ENCODE measurements at places on chromosomes 4 and X.

GRCh38 chr4:119933606-119934005 is 133.0 kb downstream of the MAD2L1 start:
- no peak for ATAC-seq

DNA sequence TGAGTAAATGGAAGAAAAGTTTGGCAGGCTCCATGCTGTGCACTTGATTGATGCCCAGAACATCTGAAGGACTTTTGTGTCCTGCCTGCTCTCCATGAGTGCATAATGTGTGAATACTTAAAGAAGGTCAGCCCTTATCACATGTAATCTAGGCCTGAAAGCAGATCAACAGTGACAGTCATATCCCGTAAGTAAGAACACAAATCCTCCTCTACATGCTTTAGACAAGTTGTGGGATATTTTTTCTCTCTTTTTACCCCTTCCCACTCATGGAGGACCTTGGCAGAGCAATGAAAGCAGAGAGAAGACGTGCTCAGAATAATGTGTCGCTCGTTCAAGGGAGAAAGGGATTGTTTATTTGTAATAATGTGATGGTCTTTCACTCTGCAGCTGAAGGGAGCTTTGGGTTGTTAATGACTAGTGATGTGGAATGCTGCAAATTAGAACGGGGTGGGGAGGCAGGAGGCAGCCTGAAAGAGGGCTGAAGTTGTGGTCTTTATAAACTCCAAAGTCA is 286.6 kb downstream of the BMPR1B start:
- no peak for ATAC-seq

- ATAC-seq: no peak
Measured at GRCh38 chr4:27861802-27862201, 1001.2 kb downstream of the STIM2 start.

GRCh38 chr4:159483110-159483781 is 380.4 kb downstream of the RAPGEF2 start:
- no peak for ATAC-seq

GRCh38 chr4:168637872-168638756 is 141.3 kb downstream of the PALLD start:
- no peak for ATAC-seq

- ATAC-seq: no peak
Measured at GRCh38 chr4:41287005-41287404, 30.3 kb downstream of the UCHL1 start.

- ATAC-seq: no peak
Measured at GRCh38 chr4:96912716-96913115, 1072.8 kb downstream of the PDHA2 start.

- no peak for ATAC-seq
Measured at GRCh38 chr4:89368861-89369260, 61.3 kb upstream of the GPRIN3 start.

- no peak for ATAC-seq
Measured at GRCh38 chr4:172986114-172986513, 182.5 kb upstream of the GALNT7 start.

GRCh38 chr4:183631577-183632198 is 27.3 kb downstream of the RWDD4 start:
- ATAC-seq: no peak

DNA sequence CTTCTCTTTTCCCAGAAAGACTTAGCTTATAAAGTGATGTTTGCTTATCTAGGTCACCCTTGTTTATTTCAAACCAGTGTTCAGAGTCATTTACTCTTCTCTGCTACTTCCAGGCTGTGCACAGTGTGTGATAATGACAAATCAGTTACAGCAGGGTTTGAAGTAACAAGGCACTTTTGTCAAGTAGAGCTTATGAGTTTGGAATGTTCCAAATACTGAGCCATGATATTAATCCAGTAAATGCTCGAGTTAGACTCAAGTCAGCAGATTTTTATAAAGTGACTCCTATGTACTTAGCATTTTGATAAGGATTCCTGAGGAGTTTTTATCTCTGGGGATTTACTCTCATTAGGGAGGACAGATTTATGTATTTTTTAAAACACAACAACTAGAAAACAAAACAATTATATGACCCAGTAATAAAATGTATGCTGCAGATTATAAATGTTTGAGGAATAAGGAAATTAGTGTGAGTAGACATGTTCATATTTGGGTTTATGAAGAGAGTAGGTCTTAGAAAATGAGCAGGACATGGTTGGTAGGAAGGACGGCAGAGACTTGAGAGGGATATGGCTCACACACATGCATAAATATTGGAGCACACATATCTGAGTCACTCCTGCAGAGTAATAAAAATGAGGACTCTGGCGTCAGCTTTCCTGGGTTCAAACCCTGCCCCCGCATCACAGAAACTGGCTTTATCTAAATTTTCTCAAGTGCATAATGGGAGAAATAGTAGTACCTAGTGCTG is 271.2 kb downstream of the FBXO8 start:
- ATAC-seq: no peak

GRCh38 chrX:126551725-126552312 is 795 bp downstream of the DCAF12L1 start:
- no peak for ATAC-seq

GRCh38 chr4:5724377-5724776 is 13.4 kb downstream of the EVC start:
- ATAC-seq: peak; percentile 71

- no peak for ATAC-seq
Measured at GRCh38 chrX:122586831-122587230, 597.2 kb upstream of the GRIA3 start.

DNA sequence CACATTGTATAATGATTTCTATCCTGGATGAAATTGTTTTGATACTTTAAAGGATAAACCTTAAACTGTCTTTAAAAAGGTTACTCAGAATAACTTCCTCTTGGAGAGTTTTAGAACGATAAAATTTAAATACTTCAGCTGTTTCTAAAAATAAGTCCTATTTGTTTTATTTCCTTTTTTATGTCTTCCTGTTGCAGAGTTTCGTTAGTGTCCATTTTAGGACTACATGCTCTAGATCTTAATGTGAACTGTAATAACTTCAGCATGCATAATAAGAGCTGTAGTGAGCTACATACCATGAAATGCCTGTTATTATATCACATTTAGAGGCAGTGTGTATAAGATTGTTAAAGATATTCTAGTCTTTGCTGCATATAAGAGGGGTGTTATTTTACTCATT is 14.6 kb downstream of the ATP10D start:
- ATAC-seq: no peak

- no peak for ATAC-seq
Measured at GRCh38 chrX:80917919-80918318, 108.2 kb upstream of the BRWD3 start.

Data from activated T-helper 17 cell treated with anti-CD3 and anti-CD28 coated beads, Interleukin-2, amount 50 U/mL, for 72 hours (primary cell).